ENCODE measurements at places on chromosomes 3 and 15. TPM values are rescaled to one million over a fixed set of nuclear protein-coding genes. Genes with fewer than 3 reads are reported as not detected.

DNA sequence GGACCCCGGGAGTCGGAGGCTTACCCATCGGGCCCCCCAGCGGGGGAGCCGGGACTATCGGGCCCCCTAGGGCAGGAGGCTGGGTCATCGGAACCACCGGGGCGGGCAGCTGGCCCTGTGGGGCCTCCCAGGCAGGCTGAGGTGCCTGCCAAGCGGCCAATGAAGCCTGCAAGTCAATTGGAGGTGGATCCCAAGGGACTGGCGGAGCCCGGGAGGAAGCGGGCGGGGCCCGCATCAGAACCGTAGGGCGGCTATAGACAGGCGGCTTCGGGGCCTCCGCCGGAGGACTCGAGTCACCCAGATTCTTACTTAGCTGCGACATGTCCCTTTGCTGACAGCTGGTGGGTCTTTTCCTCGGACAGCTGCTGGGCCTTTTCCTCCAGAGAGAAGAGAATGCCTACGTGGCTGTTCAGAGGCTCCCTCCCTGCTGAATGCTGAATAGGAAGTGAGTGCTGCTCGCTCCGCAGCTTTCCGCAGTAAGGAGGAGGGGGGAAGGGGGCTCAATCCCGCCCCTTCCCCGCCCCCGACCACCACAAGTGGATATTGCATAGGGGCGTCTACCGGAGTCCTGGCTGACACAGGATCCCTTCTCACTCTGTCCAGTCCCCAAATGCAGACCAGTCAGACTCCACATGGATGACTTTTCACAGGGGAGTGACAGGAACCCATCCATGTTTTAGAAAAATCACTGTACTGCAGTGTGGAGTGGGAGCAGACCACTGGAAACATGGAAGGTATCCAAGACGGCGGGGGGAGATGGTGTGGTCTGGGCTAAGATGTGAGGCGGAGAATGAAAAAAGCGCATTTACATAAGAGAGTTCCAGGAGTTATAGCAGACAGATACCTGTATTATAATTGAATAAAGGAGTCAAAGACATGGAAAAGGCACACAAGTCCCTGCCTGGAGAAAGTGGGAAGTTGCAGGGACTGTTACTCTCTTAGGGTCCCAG lies at the start of gene MAGEL2:
MAGEL2 (minus strand) TSS at position 447 of the 950 bp plus-strand sequence; CDS start at position 322, 125 bp downstream.
- H3K4me1 ChIP-seq, result no peaks in the 10 kb centered on the region
- no peaks in the 10 kb centered on the region for H3K36me3 ChIP-seq
- no peaks in the 10 kb centered on the region for H3K27me3 ChIP-seq
- no peak within 1 kb of the TSS for H3K4me3 ChIP-seq
- DNase-seq, result no peak
- H3K27ac ChIP-seq, result no peak within 1 kb of the TSS

- no peak overlapping the region for H3K27ac ChIP-seq
- H3K27me3 ChIP-seq, result no peaks in the 10 kb centered on the region
- H3K4me1 ChIP-seq, result no peaks in the 10 kb centered on the region
- no peaks in the 10 kb centered on the region for H3K36me3 ChIP-seq
- no peak overlapping the region for H3K4me3 ChIP-seq
- DNase-seq, result no peak
Observed at GRCh38 chr3:75129101-75129500, 514.6 kb upstream of the CNTN3 start.

- H3K27ac ChIP-seq, result no peak overlapping the region
- no peak overlapping the region for H3K4me3 ChIP-seq
- no peaks in the 10 kb centered on the region for H3K4me1 ChIP-seq
- H3K36me3 ChIP-seq, result no peaks in the 10 kb centered on the region
- peaks cover 5% of the 10 kb centered on the region for H3K27me3 ChIP-seq
- DNase-seq, result no peak
Observed at GRCh38 chr3:49880581-49881315, 11.0 kb upstream of the CAMKV start.

GRCh38 chr15:99275525-99276128 lies 24.3 kb downstream of the LRRC28 start:
- no peaks in the 10 kb centered on the region for H3K27me3 ChIP-seq
- DNase-seq, result no peak
- no peak overlapping the region for H3K4me3 ChIP-seq
- peaks cover 8% of the 10 kb centered on the region for H3K36me3 ChIP-seq

The COL7A1 gene
- total RNA-seq, result 1.6 TPM

The ITIH1 gene
- not detected for total RNA-seq

The VEPH1 gene
- total RNA-seq, result not detected

The MESP2 gene
- total RNA-seq, result not detected

All from activated CD8-positive, alpha-beta T cell treated with anti-CD3 and anti-CD28 coated beads, Interleukin-2, amount 10 ng/mL, durations not matched to agents 7 days and 5 days (primary cell).